Common myeloid progenitor, CD34-positive (primary cell): ENCODE measurements at places on chromosomes 12 and 14.

GRCh38 chr14:102408724-102409123 is 46.0 kb downstream of the TECPR2 start:
- no peak for DNase-seq

GRCh38 chr12:7127916-7128626 is 618 bp downstream of the RBP5 start:
- DNase-seq: no peak

DNA sequence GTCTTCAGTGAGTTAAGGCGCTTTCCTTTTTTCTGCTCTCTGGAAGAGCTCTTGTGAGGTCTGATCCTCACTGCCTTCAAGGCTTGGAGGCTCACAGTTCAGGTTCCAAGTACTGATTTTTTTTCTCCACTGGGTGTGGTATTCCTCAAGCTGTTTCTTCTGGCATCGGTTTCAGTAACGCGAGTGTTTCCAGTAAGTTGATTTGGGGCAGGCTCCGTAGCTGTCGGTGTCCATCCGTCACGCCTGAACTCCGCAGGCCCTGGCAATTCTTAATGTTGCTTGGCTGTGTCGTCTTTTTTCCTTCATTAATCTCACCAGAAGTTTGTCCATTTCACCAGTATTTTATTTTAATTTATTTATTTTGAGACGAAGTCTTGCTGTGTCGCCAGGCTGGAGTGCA is 30.6 kb downstream of the LRCOL1 start:
- DNase-seq: no peak

DNA sequence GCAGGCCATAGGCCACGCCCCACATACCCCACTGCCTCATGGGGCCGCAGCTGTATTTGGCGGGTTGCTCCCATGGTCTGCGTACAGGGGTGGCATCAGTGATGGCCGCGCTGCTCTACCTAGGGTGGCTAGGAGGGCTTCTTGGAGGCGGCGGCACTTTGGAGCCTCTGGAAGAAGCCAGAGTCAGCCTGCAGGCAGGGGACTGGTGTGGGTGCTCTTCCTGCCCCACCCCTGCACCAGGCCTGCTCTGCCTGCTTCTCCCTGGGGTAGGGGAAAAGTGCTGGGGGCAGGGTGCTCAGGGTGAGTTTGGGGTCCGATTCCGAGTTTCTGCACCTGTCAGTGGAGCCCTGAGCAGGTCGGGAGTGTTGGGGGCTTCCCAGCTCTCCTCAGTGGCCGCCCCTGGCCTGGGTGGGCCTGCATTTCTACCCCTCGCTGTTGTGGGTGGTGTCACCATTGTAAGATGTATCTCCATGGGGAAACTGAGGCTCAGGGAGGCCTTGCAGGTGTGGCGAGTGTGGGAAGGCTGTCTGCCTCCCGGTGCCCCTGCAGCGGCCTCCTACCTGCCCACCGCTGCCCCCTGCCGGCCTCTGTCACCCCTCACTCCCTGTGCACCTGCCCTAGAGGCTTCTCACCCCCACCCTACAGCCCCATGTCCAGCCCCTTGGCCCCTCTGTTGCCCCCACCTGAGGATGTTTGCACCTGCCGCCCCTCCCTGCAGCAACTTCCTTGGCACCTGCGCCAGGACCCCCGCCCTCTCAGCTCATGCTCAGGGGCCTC is 5.5 kb downstream of the CEP170B start:
- no peak for DNase-seq
